ENCODE measurements at places on chromosomes 13 and 19.

DNA sequence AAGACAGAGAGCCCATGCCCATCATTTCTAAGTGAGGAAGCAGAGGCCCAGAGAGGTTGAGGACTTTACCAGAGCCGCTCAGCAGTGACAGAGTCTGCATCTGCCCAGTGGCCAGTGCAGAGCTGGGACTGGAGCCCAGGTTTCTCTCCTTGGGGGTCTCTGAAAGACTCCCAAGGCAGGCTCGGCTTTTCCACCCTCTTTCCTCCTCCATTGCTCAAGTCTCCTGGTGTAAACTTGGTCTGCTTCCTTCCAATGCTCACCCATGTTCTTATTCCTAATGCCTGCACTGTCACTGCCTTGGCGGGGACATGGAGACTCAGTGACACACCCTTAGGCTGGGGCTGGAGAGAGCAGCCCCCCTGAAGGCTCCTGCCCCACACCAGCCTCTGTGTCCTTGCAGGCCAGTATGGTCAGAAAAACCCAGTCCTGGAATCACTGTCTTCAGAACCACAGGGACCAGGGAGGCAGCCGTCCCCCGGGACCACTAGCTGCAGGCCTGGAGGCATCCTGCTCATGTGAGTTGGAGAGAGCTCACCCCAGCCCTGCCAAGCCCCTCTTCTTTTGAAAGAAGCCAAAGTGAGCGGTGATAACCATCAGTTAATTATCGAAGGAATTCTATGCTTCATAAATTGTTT is 211.0 kb upstream of the ZNF536 start:
- H3K27ac ChIP-seq, result no peak overlapping the region
- DNase-seq, result no peak
- no peaks in the 10 kb centered on the region for H3K36me3 ChIP-seq
- no peaks in the 10 kb centered on the region for H3K4me1 ChIP-seq

DNA sequence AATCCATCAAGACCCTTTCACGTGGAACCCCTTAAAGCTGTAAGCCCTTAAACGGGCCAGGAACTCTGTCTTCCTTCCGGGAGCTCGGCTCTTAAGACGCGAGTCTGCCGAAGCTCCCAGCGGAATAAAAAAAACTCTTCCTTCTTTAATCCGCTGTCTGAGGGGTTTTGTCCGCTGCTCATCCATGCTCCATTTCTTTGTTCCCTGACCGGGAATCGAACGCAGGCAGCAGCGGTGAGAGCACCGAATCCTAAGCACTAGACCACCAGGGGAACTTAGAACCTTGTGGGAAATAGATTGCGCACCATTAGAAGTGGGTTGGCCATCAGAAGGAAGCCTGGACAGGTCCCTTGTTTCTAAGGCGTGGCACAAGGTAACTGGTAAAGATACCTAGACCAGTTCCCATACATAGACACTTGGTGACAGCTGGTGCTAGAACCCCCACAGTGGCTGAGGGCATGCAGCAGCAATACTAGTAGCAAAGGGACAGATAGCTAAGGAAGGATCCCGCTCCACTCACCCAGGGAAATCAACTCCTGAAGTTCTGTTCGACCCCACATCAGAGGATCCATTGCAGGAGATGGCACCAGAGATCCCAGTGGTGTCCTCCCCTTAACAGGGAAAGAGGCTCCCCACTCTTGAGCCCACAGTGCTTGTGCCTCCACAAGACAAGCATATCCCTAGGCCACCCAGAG is 1.5 kb upstream of the RGCC start:
- H3K4me1 ChIP-seq, result no peaks in the 10 kb centered on the region
- H3K36me3 ChIP-seq, result no peaks in the 10 kb centered on the region
- no peak for DNase-seq
- H3K27ac ChIP-seq, result no peak overlapping the region

- H3K27me3 ChIP-seq, result no peaks in the 10 kb centered on the region
- H3K27ac ChIP-seq, result peak overlapping the region; percentile 20
- H3K4me3 ChIP-seq, result no peak overlapping the region
- no peaks in the 10 kb centered on the region for H3K36me3 ChIP-seq
Observed at GRCh38 chr19:791567-792305, 5.5 kb upstream of the PTBP1 start.

- H3K27me3 ChIP-seq, result no peaks in the 10 kb centered on the region
- no peaks in the 10 kb centered on the region for H3K4me1 ChIP-seq
- no peak for DNase-seq
- no peak overlapping the region for H3K27ac ChIP-seq
Observed at GRCh38 chr13:107457686-107458085, 757.6 kb downstream of the LIG4 start.

DNA sequence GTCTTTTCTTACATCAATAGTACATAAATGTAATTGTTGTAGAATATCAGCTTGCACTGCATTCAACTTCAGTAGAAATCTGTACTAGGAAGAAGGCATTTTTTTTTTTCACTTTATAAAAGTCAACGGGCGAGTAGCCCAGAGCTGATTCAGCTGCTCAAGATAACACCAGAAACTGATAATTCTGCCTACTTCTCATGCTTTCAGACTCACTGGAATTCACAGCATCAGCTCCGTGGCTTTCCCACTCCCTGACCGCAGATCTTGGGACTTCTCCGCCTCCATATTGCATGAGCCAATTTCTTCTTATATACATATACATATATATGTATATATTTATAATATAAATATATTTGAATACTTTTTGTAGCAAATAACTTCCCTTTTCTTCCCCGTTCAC is 263.1 kb upstream of the RXFP2 start:
- H3K27me3 ChIP-seq, result no peaks in the 10 kb centered on the region
- no peaks in the 10 kb centered on the region for H3K4me1 ChIP-seq
- H3K36me3 ChIP-seq, result no peaks in the 10 kb centered on the region
- no peak overlapping the region for H3K27ac ChIP-seq
- DNase-seq, result no peak
- H3K4me3 ChIP-seq, result no peak overlapping the region

GRCh38 chr13:113584870-113585671 is 518 bp downstream of the TFDP1 start:
- no peaks in the 10 kb centered on the region for H3K4me1 ChIP-seq
- no peaks in the 10 kb centered on the region for H3K27me3 ChIP-seq
- H3K36me3 ChIP-seq, result no peaks in the 10 kb centered on the region
- no peak overlapping the region for H3K27ac ChIP-seq
- no peak for DNase-seq
- H3K4me3 ChIP-seq, result peak overlapping the region; percentile 17

DNA sequence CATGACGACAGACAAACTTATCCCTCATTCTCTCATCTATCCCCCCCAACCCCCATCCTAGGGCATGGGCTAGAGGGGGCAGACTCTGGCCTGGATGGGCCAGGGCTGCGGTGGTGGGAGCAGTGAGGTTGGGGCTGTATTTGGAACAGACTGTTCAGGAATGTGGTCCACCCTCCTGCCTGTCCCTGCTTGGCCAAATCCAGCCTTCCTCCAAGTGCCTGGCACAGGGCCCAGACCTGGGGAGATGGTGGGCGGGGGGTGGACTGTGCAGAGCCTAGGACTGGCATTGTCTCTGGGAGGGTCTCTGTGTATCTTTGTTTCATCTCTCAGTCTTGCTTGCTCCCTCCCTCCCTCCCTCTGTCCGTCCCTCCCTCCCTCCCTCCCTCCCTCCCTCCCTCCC is 14.2 kb downstream of the EGLN2 start:
- no peaks in the 10 kb centered on the region for H3K36me3 ChIP-seq
- H3K27me3 ChIP-seq, result no peaks in the 10 kb centered on the region
- no peak for DNase-seq
- peaks cover 14% of the 10 kb centered on the region for H3K4me1 ChIP-seq

DNA sequence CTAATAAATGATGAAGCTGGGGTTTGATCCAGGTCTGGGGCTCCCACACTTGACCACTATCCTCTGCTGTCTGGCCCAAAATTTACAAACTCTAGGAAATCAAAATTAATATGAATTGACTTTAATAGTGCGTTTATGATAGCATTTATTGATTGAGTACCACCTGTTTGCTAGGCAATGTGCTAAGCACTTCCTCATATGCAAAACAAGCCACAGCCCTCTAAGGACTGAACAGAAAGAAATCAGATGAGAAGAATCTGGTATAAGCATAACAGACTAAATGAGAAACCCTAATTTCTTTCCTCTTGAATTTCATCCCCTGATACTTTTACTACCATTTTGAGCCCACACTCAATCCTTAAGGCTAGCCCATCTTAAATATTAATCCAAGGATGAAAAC is 6.6 kb upstream of the MLNR start:
- H3K4me3 ChIP-seq, result no peak overlapping the region
- H3K4me1 ChIP-seq, result no peaks in the 10 kb centered on the region
- no peak overlapping the region for H3K27ac ChIP-seq
- DNase-seq, result no peak

DNA sequence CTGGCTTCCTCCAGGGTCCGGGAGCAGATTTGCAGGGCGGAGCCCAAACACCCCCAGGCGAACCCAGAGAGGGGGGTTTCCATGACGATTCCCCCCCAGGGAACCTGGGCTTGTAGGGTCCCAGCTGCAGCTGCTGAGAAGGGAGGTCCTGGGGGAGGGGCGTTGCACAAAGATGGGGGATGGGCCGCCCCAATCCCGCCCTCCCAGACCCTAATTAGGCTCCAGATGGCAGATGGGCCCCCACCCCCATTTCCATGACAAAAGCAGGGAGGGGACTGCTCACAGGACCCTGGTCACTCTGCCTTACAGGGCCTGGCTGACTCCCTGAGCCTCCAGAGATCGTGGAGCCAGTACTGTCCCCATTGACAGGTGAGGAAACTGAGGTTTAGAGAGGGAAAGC is 15.2 kb downstream of the ELAVL3 start:
- H3K4me3 ChIP-seq, result no peak overlapping the region
- H3K4me1 ChIP-seq, result no peaks in the 10 kb centered on the region
- no peak overlapping the region for H3K27ac ChIP-seq
- no peaks in the 10 kb centered on the region for H3K27me3 ChIP-seq
- DNase-seq, result no peak
- H3K36me3 ChIP-seq, result no peaks in the 10 kb centered on the region

DNA sequence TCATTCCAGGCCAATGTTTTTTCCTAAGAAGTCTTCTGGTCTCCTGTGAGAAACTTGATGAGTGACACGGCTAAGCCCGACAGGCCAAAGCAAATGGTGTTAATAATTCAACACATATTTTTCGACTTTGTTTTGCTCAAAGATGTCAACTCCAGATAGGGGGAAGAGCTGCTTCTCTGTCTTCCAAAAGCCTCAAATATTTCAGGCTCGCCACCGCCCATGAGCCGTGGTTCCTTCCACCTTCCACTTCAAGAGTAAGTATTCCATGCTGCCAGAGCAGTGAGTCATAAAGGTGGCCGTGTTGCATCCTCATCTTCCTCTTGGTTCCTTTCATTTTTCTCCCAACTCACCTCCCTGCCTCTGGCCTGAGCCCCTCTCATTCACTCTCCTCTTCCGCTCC is 272.6 kb downstream of the EFNB2 start:
- H3K4me3 ChIP-seq, result no peak overlapping the region
- no peaks in the 10 kb centered on the region for H3K36me3 ChIP-seq
- DNase-seq, result no peak
- H3K27me3 ChIP-seq, result no peaks in the 10 kb centered on the region
- no peaks in the 10 kb centered on the region for H3K4me1 ChIP-seq

DNA sequence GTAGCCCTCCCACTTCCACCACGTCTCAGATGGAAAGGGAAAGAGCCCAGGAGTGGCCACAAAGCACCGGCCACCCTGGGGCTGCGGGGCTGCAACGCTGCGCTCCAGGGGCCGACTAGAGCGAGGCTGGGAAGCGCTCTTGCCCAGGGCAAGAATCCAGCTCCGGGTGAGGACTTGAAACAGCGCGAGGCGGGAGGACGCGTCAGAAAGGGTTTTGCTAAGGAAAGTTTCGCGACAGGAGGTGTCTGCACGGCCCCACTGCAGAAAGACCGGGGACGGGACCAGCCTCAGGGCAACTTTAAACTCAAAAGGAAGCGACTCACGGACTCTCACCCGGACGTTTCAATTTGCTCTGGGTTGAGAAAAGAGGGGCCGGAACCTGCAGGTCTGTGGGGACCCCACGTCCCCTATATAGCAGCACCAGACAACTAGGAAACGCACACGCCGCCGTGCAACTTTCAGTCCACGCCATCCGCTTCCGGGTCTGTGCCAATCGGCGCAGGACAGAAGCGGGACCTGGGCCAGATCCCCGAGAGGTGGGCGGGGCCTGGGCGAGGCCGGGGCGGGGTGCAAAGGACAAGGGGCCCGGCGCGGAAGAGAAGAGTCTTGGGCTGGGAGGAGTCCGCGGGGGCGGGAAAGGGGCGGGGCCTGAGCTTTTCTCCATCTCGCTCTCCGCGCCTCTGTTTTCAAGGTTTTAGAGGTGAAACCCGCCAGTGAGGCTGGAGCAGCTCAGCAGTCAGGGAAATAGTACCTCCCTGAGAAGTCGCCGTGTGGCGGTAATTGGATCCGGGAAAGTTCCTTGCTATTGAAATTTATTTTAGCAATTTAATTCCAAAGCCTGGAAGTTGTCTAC is at the start of gene ZNF816:
ZNF816 (minus strand) TSS at position 488 of the 853 bp plus-strand sequence. CDS start 6,792 bp downstream, outside the sequence.
- peak; percentile 98 for DNase-seq
- no peaks in the 10 kb centered on the region for H3K4me1 ChIP-seq

GRCh38 chr13:39350461-39350881 is 252.5 kb downstream of the LHFPL6 start:
- no peaks in the 10 kb centered on the region for H3K27me3 ChIP-seq
- peak overlapping the region; percentile 22 for H3K27ac ChIP-seq
- H3K4me1 ChIP-seq, result no peaks in the 10 kb centered on the region
- H3K4me3 ChIP-seq, result no peak overlapping the region

DNA sequence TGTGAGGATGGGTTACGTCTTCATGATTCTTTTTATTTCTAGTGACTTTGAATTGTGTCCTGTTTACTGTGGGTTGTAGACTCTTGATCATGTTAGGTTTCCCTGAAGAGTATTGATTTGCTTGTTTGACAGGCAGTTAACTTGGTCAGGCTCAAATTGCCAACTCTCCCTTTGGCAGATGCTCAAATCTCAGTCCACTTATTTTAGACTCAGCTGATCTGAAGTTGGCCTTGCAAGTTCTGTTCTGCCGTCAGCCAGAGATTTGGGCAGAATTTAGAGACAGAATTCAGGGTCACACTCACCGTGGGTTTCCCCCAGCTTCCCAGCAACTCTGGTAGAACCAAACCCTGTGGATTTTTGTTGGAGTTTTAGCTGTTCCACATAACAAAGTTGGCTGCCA is 71.6 kb upstream of the TEX29 start:
- H3K4me3 ChIP-seq, result no peak overlapping the region
- no peak for DNase-seq
- H3K27ac ChIP-seq, result no peak overlapping the region

- no peaks in the 10 kb centered on the region for H3K36me3 ChIP-seq
- H3K27me3 ChIP-seq, result no peaks in the 10 kb centered on the region
- no peak overlapping the region for H3K27ac ChIP-seq
- H3K4me3 ChIP-seq, result no peak overlapping the region
Observed at GRCh38 chr19:55341595-55342531, 2.2 kb downstream of the KMT5C start.

DNA sequence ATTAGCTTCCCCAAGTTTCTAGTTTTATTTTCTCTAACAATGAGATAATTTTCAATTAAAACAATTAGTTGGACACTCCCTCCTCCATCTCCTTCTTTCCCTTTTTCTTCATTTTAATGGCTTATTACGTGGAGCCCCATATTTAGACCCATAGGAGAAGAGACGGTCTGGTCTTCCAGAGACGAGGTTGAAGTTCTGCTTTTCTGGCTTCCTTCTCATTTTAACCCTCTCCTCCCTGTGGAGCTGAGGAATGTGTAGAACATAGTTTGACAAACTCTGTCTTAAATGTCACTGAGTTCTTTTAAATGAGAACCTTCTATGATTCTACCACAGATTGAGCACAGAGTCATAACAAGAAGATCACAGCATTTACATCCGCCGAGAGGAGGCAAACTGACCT is 86.8 kb downstream of the EDNRB start:
- H3K36me3 ChIP-seq, result no peaks in the 10 kb centered on the region
- no peaks in the 10 kb centered on the region for H3K27me3 ChIP-seq
- H3K4me1 ChIP-seq, result no peaks in the 10 kb centered on the region
- DNase-seq, result no peak
- H3K4me3 ChIP-seq, result no peak overlapping the region
- no peak overlapping the region for H3K27ac ChIP-seq
